Small intestine (tissue), 16 donors: ENCODE measurements at places on chromosomes 12 and 14. TPM values are rescaled to one million over a fixed set of nuclear protein-coding genes. Genes with fewer than 3 reads are reported as not detected.
A peak's percentile ranks its signal among the peaks of the same experiment; 100 is the strongest.

DNA sequence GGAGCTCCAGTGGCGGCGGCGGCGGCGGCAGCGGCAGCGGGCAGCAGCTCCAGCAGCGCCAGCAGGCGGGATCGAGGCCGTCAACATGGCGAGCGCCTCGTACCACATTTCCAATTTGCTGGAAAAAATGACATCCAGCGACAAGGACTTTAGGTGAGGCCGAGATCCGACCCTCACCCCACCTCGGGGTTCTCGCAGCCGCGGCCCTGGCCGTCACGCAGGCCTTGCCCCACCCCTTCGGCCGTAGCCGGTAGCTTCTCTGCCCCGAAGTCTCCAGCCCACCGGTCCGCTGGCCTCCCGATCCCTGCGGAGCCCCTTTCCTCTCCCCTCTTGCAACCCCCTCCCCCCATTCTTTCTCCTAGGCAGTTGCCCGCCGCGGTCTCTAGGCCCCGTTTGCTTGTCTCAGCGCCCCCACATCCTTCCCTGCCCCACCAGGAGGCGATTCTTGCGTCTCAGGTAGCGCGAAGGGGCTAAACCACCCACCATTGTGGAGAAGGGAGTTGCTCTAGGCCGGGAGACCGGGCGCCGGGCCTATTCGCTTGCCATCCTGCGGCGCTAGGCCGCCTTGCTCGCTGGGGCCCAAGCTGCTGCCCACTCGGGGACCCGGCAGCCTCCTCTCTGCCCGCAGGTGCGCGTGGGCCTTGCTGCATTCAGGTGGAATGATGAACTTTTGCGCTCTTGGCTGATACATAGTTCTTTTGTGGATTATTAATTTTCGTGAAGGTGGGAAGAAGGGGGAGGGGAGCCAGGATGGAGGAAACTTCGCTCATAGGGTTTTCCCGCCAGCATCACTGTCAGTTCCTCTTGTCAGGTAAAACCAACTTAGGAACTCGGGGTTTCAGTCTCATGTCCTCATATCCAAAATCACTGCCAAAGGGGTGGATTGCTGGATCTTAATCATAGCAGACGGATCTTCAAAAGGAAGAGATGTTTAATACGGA, 745 bp downstream of the CAND1 start:
- H3K27me3 ChIP-seq: no peaks in the 10 kb centered on the region
- peak; percentile 43 for DNase-seq
- peaks cover 4% of the 10 kb centered on the region for H3K4me1 ChIP-seq
- H3K36me3 ChIP-seq: no peaks in the 10 kb centered on the region

- no peaks in the 10 kb centered on the region for H3K27me3 ChIP-seq
- H3K4me1 ChIP-seq: no peaks in the 10 kb centered on the region
- DNase-seq: no peak
- H3K4me3 ChIP-seq: peak overlapping the region; percentile 31
- no peaks in the 10 kb centered on the region for H3K36me3 ChIP-seq
These were observed 29.4 kb downstream of the RPGRIP1 start for GRCh38 chr14:21309238-21309636.

DNA sequence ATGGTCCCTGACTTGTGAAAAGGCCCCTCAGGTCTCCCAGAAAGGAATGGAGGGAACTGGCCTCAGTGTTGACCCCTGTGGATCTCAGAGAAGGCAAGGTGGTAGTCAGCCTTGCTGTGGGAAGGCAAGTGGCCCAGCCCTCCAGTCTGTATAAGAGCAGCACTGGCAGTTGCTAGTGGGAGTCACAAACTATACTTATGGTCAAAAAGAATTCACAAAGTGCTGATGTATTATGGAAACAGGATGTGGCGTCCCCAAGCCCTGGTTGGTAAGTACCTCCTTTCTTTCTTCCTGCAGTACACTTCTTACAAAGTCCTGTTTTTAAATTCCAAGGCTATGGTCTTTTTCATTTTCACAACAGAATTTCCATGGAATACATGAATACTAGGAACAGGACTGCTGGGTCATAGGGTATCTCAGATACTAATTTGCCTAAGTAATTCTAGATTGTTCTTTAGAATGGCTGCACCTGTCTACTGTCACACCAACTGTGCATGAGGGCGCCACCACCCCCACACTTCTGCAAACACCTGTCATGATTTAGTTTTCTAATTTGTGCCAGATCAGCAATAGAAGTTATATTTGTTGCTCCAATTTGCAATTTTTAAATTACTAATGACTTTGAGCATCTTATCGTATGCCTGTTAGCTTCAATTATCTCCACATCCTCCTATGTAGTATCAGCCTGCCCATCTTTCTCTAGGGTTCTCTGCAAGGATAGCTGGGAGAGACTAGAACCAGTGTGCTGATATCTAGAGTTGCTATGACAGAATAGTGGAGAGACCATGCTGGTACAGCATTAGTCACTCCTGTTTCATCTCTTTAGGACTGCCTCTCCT, 40.7 kb upstream of the TMEM263 start:
- H3K4me3 ChIP-seq: no peak overlapping the region
- no peaks in the 10 kb centered on the region for H3K4me1 ChIP-seq
- DNase-seq: no peak
- H3K27ac ChIP-seq: no peak overlapping the region
- H3K27me3 ChIP-seq: no peaks in the 10 kb centered on the region
- H3K36me3 ChIP-seq: no peaks in the 10 kb centered on the region

DNA sequence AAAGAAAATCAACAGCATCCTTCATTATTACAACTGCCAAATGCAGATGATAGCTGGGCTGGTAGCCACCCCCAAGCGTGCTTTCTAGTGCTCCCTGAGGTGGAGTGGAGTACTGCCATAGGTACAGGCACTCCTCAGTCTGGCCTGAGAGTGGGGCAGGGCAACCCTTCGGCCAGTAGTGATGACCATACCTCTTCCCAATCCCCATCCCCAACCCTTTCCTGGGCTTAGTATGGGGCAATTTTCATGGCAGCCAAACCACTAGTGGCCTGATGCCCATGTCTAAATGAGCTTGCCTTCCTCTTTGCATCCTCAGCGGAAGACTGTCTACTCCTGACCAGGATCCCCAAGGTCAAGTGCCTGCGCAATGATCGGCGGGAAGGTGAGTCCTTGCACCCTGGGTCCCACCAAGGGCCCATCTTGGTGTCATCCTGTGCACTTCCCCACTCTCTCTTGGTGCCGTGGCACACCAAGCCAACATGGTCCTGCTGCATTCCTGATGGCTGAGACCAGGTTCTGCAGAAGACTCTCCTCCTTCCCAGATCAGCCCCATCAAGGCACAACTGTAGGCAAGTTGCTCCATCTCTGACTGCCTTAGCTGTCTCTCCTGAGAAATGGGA, 65.8 kb downstream of the GALNT16 start:
- H3K27ac ChIP-seq: no peak overlapping the region
- H3K4me3 ChIP-seq: no peak overlapping the region
- no peaks in the 10 kb centered on the region for H3K27me3 ChIP-seq
- H3K4me1 ChIP-seq: no peaks in the 10 kb centered on the region

The IFNG-AS1 gene
- not detected for polyA plus RNA-seq
